CD4-positive, CD25-positive, alpha-beta regulatory T cell (primary cell): ENCODE measurements at places on chromosomes 7 and 10. TPM values are rescaled to one million over a fixed set of nuclear protein-coding genes. Genes with fewer than 3 reads are reported as not detected.

The DNAH11 gene
- not detected for total RNA-seq

The NAT16 gene
- total RNA-seq = not detected

The TMEM229A gene
- total RNA-seq = not detected

The RNLS gene
- total RNA-seq = 1.6 TPM

DNA sequence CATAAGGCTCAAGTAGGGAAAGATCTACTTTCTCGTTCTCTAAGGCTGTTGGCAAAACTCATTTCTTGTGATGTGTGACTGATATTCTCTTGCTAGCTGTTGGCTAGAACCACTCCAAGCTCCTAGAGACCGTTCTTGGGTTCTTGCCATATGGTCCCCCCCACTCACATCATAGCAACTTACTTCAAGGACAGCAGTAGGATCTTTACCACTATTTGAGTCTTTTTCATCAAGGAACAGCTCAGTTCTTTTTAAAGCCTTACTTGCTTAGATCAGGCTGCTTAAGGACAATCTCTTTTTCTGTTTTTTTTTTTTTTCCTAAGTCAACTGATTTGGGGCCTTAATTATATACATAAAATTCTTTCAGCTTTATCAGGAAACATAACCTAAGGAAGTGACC lies 251.1 kb downstream of the GPR37 start:
- no peak for DNase-seq
- H3K4me3 ChIP-seq = no peak overlapping the region
- H3K36me3 ChIP-seq = no peaks in the 10 kb centered on the region
- H3K27ac ChIP-seq = no peak overlapping the region

DNA sequence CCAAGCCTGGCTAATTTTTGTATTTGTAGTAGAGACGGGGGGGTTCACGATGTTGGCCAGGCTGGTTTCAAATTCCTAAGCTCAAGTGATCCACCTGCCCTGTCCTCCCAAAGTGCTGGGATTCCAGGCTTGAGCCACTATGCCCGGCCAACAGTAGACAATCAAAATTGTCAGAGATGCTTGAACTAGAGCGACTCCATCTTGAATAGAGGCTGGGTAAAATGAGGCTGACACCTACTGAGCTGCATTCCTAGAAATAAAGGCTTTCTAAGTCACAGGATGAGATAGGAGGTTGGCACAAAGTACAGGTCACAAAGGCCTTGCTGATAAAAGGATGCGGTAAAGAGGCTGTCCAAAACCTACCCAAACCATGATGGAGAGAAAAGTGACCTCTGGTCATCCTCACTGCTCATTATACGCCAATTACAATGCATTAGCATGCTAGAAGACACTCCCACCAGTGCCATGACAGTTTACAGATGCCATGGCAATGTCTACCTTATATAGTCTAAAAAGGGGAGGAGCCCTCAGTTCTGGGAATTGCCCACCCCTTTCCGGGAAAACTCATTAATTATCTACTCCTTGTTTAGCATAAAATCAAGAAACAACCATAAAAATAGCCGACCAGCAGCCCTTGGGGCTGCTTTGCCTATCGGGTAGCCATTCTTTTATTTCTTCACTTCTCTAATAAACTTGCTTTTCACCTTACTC lies 134.5 kb downstream of the BAMBI start:
- H3K4me1 ChIP-seq = no peaks in the 10 kb centered on the region
- no peak for DNase-seq
- H3K36me3 ChIP-seq = no peaks in the 10 kb centered on the region
- H3K4me3 ChIP-seq = no peak overlapping the region
- peaks cover 6% of the 10 kb centered on the region for H3K27me3 ChIP-seq

- H3K4me3 ChIP-seq = no peak overlapping the region
- H3K27ac ChIP-seq = no peak overlapping the region
- DNase-seq = no peak
- H3K36me3 ChIP-seq = no peaks in the 10 kb centered on the region
These were observed 23.9 kb upstream of the TPK1 start for GRCh38 chr7:144859739-144860138.

GRCh38 chr10:22345301-22346095 lies at the start of gene SPAG6:
TSS of gene SPAG6 (plus strand) at chr10:22345496. CDS start at chr10:22345612, 116 bp downstream.
- H3K27me3 ChIP-seq = peaks cover 55% of the 10 kb centered on the region
- peaks cover 18% of the 10 kb centered on the region for H3K4me1 ChIP-seq
- no peak within 1 kb of the TSS for H3K27ac ChIP-seq
